Tracheal epithelial cell (primary cell): ENCODE measurements at places on chromosomes 1 and 21. TPM values are rescaled to one million over a fixed set of nuclear protein-coding genes. Genes with fewer than 3 reads are reported as not detected.

The TTC34 gene
- total RNA-seq: under 0.01 TPM in 2 replicates

The ERICH3 gene
- total RNA-seq: under 0.01 TPM in 1 of 2 replicates, not detected in the other

The NLRP3 gene
- 3.4 TPM in 1 of 2 replicates, not detected in the other for total RNA-seq

The IFI44L gene
- total RNA-seq: 0.96 TPM in 1 of 2 replicates, not detected in the other

The GREM2 gene
- total RNA-seq: not detected in 2 replicates

The AADACL3 gene
- total RNA-seq: not detected in 2 replicates

The IL6R gene
- 16.0 and 49.4 TPM in 2 replicates for total RNA-seq

The UQCRH gene
- 504 and 586 TPM in 2 replicates for total RNA-seq

The C2CD2 gene
- 10.0 and 11.3 TPM in 2 replicates for total RNA-seq

The COL8A2 gene
- total RNA-seq: 3.0 and 3.1 TPM in 2 replicates

The AMY2B gene
- total RNA-seq: 2.1 and 2.7 TPM in 2 replicates

The P3R3URF gene
- total RNA-seq: not detected in 2 replicates

The GUCA2A gene
- not detected in 2 replicates for total RNA-seq

The PTGS2 gene
- total RNA-seq: 13.4 and 165 TPM in 2 replicates

The RAP1A gene
- total RNA-seq: 17.6 and 20.0 TPM in 2 replicates

The F5 gene
- total RNA-seq: not detected in 2 replicates

The IL24 gene
- total RNA-seq: 1.9 TPM in 1 of 2 replicates, not detected in the other

The EXTL2 gene
- 4.3 and 5.1 TPM in 2 replicates for total RNA-seq

The MROH9 gene
- total RNA-seq: not detected in 2 replicates

The C1orf210 gene
- 3.1 and 4.5 TPM in 2 replicates for total RNA-seq

The LCE1E gene
- 0.24 TPM in 1 of 2 replicates, not detected in the other for total RNA-seq

The RCSD1 gene
- total RNA-seq: under 0.01 and 0.21 TPM in 2 replicates

The NID1 gene
- 0.43 and 2.4 TPM in 2 replicates for total RNA-seq
